RPMI7951 (cell line): ENCODE measurements at places on chromosomes 13 and 19. TPM values are rescaled to one million over a fixed set of nuclear protein-coding genes. Genes with fewer than 3 reads are reported as not detected.

Gene CEACAM1
- 0.12 and 0.20 TPM in 2 replicates for total RNA-seq

Gene CIC
- total RNA-seq = 12.9 and 14.6 TPM in 2 replicates

Gene PIH1D1
- 176 and 221 TPM in 2 replicates for total RNA-seq

Gene PARP4
- 49.7 and 57.7 TPM in 2 replicates for total RNA-seq

DNA sequence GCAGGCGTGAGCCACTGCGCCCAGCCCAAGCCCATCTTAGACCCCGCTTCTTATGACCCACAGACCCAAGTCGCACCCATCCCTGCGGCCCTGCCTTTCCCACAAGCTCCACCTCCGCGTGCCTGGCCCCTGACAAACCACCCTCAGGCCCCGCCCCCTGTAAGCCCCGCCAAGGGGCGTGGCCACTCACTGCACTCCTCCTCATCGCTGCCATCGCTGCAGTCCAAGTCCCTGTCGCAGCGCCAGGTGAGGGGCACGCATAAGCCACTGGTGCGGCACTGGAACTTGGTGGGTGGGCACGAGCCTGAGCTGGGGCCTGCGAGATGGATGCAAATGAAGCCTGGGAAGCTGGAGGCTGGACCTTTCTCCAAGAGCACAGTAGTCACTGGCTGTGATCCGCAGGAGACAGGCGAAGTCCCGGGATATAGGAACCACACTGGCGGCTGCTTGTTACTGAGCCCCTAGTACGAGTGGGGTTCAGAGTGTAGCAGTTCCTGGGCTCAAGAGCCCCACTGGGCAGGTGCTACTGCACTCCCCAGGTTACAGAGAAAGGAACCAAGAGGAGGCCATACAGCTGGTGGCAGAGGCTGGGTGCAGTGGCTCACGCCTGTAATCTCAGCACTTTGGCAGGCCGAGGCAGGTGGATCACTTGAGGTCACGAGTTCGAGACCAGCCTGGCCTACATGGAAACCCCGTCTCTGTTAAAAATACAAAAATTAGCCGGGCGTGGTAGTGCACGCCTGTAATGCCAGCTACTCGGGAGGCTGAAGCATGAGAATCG, 3.1 kb downstream of the CD320 start:
- DNase-seq = no peak

GRCh38 chr13:100513987-100514670, 74.5 kb downstream of the GGACT start:
- no peak for DNase-seq
